ENCODE measurements at places on chromosomes 4 and X. TPM values are rescaled to one million over a fixed set of nuclear protein-coding genes. Genes with fewer than 3 reads are reported as not detected.

Gene CLGN
- 0.15 TPM for total RNA-seq

DNA sequence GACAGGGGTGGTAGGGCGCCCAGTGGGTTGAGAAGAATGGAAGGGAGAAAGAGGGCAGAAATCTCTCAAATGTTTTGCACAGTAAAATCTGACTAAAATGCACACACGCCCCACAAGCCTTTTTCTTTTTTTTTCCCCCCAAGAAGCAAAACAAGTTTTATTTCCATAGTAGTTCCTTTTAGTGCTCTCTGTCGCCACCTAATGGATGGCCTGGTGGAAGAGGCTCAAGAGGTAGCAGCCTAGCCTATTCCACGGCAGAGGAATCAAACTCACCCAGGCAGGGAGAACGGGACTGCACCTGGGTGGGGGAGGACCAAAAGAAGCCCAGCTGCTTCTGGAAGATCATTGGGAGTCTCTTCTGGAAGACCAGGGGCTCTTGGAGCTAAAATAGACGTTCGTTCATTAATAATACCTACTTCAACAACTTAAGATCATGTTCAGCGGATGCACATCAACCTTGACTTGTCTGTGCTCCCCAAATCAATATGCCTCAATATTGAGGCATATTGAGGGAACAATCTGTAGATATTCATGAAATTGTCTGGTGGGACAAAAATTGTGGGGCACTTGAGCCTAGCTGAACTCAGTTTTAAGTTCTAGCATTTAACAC is 31.6 kb upstream of the IRAK1 start:
- DNase-seq, result peak; percentile 70

DNA sequence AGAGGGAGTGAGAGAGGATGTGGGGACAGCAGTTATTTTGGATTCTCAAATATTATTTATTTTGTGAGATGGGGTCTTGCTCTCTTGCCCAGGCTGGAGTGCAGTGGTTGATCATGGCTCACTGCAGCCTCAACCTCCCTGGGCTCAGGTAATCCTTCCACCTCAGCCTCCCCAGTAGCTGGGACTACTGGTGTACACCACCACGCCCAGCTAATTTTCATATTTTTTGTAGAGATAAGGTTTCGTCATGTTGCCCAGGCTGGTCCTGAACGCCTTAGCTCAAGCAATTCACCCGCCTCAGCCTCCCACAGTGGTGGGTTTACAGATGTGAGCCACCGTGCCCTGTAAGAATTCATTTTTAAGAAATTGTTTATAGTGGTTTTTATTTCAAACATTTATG is 61.2 kb downstream of the FHDC1 start:
- no peak for DNase-seq

DNA sequence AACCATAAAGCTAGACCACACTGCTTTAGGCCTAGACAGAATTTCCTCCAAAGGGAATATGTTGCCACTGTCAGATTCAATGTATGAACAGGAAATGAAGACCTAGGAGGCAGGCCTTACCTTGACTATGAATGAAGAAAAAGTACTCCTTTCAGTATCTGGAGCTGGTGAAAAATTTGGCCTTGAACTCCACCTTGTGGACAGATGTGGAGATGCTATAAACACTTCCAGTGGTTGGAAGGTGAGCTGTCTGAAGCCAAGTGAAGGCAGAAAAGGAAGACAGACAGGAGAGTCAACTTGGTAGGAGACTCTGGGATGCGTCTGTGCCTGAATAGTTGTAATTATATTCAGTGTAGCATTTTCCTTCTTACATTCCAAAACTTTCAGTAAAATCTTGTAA is 17.2 kb downstream of the SPIN3 start:
- DNase-seq, result peak; percentile 60

Gene CT45A10
- total RNA-seq, result not detected

- DNase-seq, result no peak
Observed at GRCh38 chrX:154046031-154046781, 26.5 kb upstream of the IRAK1 start.

Gene FAM9B
- not detected for total RNA-seq

DNA sequence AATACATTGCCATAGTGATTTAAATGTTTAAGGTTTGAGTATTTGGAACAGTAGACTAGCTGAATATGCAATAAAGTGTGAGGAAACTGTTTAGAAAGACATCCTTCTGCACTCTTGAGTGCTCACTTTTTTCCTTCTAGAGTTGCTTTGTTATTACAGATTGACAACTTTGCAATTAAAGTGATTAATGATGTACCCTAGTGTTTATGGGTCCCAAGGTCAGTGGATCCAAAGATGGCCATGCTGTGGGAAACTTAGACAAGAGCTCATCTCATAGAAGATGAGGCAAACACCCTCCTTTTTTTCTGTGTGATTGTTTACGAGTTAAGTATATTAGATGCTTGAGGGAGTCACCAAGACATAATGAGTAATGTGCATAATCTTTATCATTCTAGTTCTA is 118.8 kb downstream of the PDLIM5 start:
- DNase-seq, result no peak

DNA sequence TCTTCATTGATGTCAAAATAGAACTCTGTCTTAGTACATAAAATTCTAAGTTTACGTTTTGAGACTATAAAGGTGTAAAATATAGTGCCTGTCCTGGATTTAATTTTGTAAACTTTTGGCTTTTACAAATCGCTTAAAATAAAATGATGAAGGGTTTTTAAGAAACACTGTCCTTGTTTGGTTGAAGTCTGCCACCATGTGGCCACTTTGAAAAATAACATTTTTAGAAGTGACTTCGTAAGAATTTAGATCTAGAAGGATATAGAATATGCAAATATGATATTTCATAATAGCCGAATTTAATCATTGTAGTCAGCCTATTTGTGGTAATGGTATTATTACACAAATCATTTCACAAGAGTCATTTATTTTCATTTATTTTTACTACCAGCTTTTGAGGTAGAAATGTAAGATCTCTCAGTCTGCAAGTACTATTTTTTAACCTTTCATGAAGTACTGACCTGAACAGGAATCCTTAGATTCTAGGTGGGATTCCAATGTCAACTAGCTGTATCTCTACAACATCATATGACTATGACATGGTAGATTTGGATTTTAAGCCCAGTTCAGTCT is 31.0 kb upstream of the FAT4 start:
- no peak for DNase-seq

Gene KLF8
- total RNA-seq, result 42.7 TPM

DNA sequence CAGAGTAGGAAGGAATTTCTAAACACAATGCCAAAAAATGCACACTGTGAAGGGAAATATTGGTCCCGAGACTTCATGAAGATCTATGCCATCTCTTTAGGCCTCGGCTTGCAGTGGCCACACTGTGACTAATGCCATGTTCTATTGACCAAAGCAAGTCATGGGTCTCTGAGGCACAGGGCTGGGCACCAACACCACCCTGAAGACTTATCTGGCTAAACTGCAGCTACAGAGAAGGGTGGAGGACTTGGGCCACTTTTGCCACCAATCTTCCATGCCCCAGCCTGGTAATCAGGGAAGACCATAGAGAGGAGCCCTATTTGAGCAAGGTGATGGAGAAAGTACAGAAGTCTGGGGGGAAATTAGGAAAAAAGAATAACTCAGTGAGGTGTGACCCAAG is 42.1 kb downstream of the HMX1 start:
- no peak for DNase-seq

Gene GAGE1
- not detected for total RNA-seq

GRCh38 chr4:7608046-7608445 is 173.3 kb upstream of the PSAPL1 start:
- no peak for DNase-seq

- DNase-seq, result no peak
Observed at GRCh38 chr4:22962295-22962694, 269.6 kb downstream of the GBA3 start.

- no peak for DNase-seq
Observed at GRCh38 chrX:47578692-47579091, 3.5 kb upstream of the TIMP1 start.

Gene HMGB3
- total RNA-seq, result 0.70 TPM

DNA sequence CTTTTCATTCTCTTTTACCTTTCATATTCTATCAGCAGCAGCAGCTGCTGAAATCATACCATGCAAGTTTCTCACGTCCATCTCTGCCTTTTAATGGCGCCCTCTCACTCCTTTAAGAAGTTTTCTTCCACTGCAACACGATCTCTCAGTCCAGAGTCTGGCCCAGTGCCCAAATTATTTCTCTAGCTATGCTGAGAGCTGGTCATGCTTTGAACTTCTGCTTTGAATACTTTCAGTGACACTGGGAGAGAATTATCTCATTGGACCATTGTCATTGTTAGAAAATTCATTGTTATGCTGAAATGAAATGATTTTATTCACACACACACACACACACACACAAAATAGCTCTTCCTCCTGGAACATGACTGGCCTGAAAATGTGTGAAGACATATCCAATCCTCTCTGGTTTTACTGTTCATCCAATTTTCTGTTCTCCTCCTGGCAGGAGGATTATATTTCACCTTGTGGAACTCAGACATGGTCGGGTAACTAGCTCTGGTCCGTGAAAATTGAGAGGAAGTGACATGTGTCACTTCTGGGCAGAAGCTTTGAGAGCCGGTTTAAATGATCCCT is 1.3 kb upstream of the PDHA1 start:
- no peak for DNase-seq

DNA sequence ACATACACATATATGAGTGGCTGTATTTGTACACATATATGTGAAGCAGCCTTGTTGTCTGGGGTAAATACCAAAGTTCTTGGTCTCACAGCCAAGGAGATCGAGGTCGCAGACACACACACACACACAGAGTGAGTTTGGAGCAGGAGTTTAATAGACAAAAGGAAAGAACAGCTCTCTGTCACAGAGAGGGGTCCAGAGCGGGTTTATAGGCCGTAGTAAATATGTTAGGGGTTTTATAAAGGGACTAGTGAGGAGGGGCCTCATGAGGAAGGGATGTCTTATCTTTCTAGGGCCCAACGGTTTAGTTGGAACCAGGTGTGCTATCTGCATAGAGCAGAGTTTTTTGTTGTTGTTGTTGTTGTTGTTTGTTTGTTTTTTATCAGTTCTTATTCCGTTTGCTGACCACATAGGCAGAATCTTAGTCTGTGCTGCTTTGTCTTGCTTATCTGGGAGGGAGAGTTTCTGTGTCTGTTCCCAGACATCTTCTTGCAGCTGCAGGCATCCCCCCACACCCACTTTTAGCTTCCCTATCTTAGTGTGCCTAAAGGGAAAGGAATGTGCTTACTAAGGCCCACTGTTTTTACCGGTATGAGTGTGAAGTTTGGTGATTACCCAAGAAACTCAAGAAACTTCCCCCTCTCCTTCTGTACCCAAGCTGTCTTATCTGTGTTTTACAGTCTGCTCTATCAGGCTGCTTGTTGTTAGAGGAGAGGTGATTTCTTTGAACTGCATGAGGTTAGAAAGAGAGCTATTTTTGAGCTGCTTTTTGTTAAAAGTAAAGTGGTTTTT is 91.9 kb downstream of the TENT5D start:
- no peak for DNase-seq

DNA sequence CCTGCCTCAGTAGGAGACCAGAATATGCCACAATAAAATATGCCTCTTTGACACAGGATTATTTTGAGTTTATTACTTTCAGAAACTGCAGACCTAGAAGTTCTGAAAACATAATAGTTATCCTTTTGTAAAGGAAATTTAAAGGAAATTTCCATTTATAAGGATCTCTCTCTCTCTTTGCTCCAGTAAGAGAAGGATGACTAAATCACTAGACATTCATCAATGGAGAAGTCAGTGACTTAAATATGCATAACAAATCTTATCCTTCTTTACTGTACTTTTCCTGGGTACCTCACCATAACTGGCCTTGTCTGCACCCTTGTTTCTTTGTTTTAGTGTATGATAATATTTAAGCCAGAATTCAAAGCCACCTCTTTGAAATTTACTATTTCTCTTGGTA is 28.3 kb upstream of the OPHN1 start:
- no peak for DNase-seq

Gene ENPEP
- total RNA-seq, result not detected

Gene PPP1R2C
- not detected for total RNA-seq

DNA sequence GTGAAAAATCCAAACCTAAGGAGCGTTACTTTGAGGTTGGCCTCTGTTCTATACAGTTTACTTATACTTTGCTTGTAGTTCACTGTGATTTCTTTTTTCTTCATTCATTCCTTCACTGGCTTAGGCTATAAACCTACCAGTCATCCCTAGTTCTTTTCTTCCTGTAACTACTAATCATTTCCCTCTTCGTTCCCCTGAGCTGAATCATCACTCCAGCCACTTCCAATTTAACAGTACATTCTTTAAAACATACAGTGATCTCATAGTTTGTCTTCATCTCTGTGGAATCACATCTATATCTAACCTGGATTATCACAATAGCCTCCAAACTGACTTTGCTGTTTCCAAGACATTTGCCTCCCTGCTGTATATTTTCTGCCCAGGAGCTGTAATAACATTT is 25.2 kb upstream of the NPFFR2 start:
- DNase-seq, result no peak

DNA sequence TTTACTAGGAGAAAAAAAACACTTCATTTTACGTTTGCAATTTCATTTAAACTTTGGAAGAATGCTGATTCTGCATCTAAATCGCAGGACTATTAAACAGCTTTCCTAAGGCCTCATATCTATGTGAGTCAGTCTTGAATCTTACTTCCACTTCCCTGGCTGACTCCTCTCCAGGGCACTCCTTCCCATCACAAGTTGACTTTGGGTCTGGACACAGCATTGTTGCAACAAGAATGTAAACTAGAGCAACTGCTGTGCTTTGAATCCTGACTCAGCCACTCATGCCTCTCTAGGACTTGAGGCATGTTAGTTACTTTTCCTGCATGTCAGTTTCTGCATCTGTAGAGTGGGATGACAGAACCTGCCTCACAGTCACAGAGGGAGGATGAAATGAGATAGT is 413.8 kb downstream of the FAT4 start:
- DNase-seq, result no peak

DNA sequence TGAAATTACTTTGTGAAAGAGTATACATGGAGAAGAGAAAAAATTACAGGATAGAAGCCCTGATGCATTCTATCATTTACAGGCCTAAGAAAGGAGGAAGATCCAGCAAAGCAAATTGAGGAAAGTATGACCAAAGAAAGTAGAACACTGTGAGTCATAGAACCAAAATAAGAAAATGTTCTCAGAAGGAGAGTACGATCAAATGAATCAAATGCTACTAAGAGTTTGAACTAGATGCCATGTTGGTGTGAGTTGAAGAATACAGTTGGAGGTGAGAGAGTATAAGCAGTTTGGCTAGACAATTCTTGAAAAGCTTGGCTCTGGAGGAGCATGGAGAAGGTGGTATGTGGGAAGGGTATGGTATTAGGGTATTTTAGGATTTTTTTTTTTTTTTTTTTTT is 161.8 kb downstream of the RPA4 start:
- DNase-seq, result no peak

- DNase-seq, result peak; percentile 32
Observed at GRCh38 chrX:71253253-71254091, 468 bp downstream of the ZMYM3 start.

DNA sequence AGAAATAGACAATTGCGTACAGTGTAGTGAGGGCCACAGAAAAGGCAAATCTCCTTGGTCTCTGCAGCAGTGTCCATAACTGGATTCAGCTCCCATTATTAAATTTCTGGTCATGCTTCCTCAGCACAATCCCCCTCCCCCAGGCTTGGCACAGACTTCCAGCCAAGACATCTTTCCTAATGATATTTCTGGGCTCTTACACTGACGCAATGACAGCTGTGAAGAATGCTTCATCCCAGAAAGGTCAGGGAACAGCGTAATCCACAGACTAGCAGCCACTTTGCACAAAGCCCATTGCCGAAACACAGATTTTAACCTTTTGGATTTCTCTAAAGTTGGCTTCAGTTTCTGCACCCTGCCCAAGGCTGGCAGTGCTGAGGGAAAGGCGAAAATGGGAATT is 597.6 kb upstream of the CPEB2 start:
- no peak for DNase-seq

Data from B cell (primary cell).